ENCODE measurements at places on chromosomes 5 and 9.

DNA sequence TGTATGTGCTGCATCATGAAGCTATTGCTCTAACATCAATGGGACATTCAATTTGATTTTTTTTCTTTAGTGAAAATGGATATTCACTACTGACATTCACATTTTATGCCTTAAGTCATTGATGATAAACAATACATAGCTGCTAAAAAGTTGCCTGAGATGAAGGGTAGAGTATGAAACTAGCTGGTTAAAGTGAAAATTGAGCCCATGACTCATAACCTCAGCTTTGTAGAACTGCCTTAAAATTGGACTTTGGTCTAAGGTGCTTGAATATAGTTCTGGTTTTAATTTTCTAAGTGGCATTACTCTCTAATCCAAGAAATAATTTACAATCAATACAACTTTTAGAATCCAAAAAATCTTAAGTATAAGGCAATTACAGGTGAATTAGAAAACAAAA lies 740.4 kb upstream of the RIOK2 start:
- no peak overlapping the region for H3K27ac ChIP-seq
- no peaks in the 10 kb centered on the region for H3K27me3 ChIP-seq
- no peaks in the 10 kb centered on the region for H3K4me1 ChIP-seq
- no peaks in the 10 kb centered on the region for H3K36me3 ChIP-seq

GRCh38 chr5:157470631-157471030 lies 10.6 kb downstream of the NIPAL4 start:
- no peaks in the 10 kb centered on the region for H3K4me1 ChIP-seq
- no peaks in the 10 kb centered on the region for H3K27me3 ChIP-seq
- no peak overlapping the region for H3K4me3 ChIP-seq

- no peak for DNase-seq
- no peaks in the 10 kb centered on the region for H3K36me3 ChIP-seq
- H3K4me1 ChIP-seq = no peaks in the 10 kb centered on the region
Observed at GRCh38 chr5:81180780-81181460, 52.2 kb upstream of the CKMT2 start.

DNA sequence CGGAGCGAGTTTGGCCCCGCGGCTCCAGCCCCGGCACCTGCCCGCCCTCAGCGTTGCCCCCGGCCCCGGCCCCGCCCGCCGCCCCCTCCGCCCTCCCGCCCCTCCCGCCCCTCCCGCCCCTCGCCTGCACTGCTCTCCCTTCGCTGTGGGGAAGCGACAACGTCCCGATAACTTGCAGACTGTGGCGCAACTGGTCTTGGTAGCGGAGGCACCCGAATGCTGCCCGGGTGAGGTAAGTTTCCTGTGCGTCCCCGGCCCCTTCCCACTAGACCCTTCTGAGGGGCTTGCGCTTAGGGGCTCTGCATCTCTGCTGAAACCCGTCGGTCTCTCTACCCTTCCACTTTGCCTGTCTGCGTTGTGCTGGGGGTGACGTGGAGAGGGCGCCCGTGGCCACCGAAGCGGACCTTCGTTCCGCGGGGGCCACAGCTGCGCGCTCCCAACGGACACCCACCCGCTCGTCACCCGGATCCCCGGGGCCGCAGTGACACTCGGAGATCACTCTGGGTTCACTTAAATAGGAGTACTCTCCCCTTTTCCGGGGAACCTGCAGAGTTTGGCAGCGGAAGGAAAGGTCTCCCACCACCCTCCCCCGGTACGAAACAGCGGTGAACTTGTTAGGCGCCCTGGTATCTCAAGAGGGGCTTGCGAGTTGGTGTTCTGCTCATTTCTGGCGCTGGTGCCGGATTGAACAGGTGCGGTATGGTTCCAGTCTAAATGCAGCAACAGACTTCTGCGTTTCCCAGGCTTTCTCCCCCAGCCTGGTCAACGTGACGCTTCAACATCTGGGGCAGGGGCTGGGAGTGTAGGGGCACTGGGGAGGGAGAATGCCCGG lies 707 bp downstream of the PIP5K1B start:
- no peaks in the 10 kb centered on the region for H3K27me3 ChIP-seq
- no peak for DNase-seq
- peaks cover 34% of the 10 kb centered on the region for H3K4me1 ChIP-seq
- H3K36me3 ChIP-seq = no peaks in the 10 kb centered on the region
- H3K27ac ChIP-seq = peak overlapping the region; percentile 60

DNA sequence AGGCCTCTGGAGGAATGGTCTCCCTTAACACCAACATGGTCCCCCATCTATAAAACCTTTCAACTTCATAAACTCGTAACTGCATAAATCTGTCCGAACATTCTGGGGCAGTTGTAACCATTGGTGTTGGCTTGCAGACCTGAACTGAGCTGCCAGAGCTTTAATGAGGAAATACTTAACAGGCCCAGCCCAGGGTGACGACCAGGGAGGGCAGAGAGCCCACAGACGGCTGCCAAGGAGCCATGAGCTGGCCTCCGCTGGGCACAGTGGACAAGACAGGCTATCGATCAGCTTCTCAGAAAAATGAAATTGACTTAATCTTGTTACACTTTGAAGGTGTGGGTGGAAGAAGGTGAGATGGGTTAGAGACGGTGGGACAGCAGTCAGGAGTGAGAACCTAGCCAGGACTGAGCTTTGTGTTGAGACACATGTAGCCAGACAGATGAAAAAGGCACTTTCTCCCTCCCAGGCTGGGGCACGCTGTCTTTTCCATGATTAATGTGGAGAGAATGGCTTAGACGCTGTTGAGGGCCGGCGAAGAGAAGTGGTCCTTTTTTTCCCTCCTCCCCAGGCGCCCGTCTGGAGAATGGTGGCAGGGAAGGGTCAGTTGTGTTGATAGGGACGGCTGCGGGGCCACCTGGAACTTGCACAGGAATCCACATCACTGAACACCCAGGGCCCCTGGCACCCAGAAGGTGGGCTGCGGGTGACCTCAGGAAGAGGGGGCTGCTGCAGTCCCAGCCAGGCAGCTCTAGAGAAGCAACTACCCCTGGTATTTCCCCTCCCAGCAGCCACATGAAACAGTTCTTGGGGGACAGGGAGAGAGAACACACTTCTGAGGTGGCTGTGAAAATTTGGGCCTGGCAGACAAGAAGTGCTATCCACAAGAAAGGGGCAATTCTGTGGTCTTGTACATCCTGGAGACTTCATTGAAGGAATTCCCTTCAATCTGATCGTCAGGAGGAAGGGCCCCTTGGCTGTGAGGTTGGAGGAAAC lies 27.3 kb upstream of the TCOF1 start:
- DNase-seq = no peak
- no peak overlapping the region for H3K27ac ChIP-seq
- no peaks in the 10 kb centered on the region for H3K4me1 ChIP-seq
- no peaks in the 10 kb centered on the region for H3K27me3 ChIP-seq
- no peaks in the 10 kb centered on the region for H3K36me3 ChIP-seq
- H3K4me3 ChIP-seq = no peak overlapping the region

GRCh38 chr5:107542831-107543231 lies 127.9 kb downstream of the EFNA5 start:
- no peaks in the 10 kb centered on the region for H3K27me3 ChIP-seq
- no peaks in the 10 kb centered on the region for H3K36me3 ChIP-seq
- H3K4me1 ChIP-seq = no peaks in the 10 kb centered on the region
- no peak overlapping the region for H3K4me3 ChIP-seq
- DNase-seq = no peak

GRCh38 chr5:35484241-35484640 lies 133.4 kb upstream of the SPEF2 start:
- no peak overlapping the region for H3K27ac ChIP-seq
- H3K27me3 ChIP-seq = no peaks in the 10 kb centered on the region
- no peaks in the 10 kb centered on the region for H3K36me3 ChIP-seq

- no peak overlapping the region for H3K27ac ChIP-seq
- H3K4me1 ChIP-seq = peaks cover 28% of the 10 kb centered on the region
- H3K27me3 ChIP-seq = no peaks in the 10 kb centered on the region
- H3K4me3 ChIP-seq = no peak overlapping the region
Observed at GRCh38 chr9:35942286-35942685, 15.7 kb downstream of the OR2S2 start.

DNA sequence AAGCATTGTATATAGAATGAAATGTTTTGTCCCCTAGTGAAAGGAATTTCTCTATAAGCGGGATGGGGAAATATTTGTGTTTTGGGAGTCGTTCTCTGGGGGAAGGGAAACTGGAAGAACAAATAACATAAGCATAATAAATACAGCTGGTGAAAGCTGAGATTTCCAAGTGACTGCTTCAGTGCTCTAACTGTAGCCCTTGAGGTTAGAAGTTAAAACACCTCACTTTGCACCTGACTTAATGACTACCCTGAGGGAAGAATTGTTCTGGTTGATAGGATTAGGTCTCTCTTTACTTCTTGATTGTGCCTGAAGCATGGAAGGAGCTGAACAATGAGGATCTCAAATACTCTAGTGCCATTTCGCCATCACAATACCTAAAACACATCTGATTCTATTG lies 307.4 kb downstream of the MAN2A1 start:
- no peak for DNase-seq
- no peak overlapping the region for H3K27ac ChIP-seq
- no peaks in the 10 kb centered on the region for H3K27me3 ChIP-seq
- no peak overlapping the region for H3K4me3 ChIP-seq
- no peaks in the 10 kb centered on the region for H3K36me3 ChIP-seq
- peaks cover 13% of the 10 kb centered on the region for H3K4me1 ChIP-seq

- H3K27me3 ChIP-seq = no peaks in the 10 kb centered on the region
- H3K4me1 ChIP-seq = no peaks in the 10 kb centered on the region
- DNase-seq = no peak
- no peak overlapping the region for H3K4me3 ChIP-seq
- no peaks in the 10 kb centered on the region for H3K36me3 ChIP-seq
- no peak overlapping the region for H3K27ac ChIP-seq
Observed at GRCh38 chr5:133667217-133667616, 54.9 kb upstream of the FSTL4 start.

- no peaks in the 10 kb centered on the region for H3K36me3 ChIP-seq
- no peak overlapping the region for H3K4me3 ChIP-seq
- no peaks in the 10 kb centered on the region for H3K4me1 ChIP-seq
- no peak for DNase-seq
- no peaks in the 10 kb centered on the region for H3K27me3 ChIP-seq
Observed at GRCh38 chr5:85893996-85894395, 723.7 kb upstream of the COX7C start.

- H3K36me3 ChIP-seq = no peaks in the 10 kb centered on the region
- H3K4me3 ChIP-seq = no peak overlapping the region
- peaks cover 13% of the 10 kb centered on the region for H3K4me1 ChIP-seq
- H3K27me3 ChIP-seq = no peaks in the 10 kb centered on the region
- peak overlapping the region; percentile 2 for H3K27ac ChIP-seq
Observed at GRCh38 chr5:44997506-44997905, 188.8 kb downstream of the MRPS30 start.

GRCh38 chr9:84807431-84807830 lies 137.9 kb downstream of the NTRK2 start:
- no peak overlapping the region for H3K4me3 ChIP-seq
- peaks cover 10% of the 10 kb centered on the region for H3K4me1 ChIP-seq
- no peaks in the 10 kb centered on the region for H3K36me3 ChIP-seq
- H3K27me3 ChIP-seq = no peaks in the 10 kb centered on the region

DNA sequence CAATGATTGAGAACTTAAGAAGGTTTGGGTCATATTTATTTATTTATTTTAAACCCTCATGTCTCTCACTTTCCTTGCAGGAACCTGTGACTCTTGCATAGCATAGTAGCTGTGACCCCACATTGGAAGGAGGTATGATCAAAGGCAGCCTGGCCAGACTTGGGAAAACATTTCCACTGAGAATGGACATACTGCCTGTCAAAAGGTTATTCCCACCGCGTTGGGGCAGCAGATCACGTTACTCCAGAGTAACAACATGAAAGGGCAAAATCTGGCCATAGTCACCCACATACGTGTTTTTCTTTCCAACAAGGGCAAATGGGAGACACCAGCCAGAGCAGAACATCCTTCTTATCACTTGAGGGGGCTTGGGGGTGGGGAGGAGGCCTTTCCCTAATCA lies 95.7 kb downstream of the ARL15 start:
- no peaks in the 10 kb centered on the region for H3K36me3 ChIP-seq
- no peaks in the 10 kb centered on the region for H3K27me3 ChIP-seq
- H3K27ac ChIP-seq = no peak overlapping the region
- H3K4me3 ChIP-seq = no peak overlapping the region

DNA sequence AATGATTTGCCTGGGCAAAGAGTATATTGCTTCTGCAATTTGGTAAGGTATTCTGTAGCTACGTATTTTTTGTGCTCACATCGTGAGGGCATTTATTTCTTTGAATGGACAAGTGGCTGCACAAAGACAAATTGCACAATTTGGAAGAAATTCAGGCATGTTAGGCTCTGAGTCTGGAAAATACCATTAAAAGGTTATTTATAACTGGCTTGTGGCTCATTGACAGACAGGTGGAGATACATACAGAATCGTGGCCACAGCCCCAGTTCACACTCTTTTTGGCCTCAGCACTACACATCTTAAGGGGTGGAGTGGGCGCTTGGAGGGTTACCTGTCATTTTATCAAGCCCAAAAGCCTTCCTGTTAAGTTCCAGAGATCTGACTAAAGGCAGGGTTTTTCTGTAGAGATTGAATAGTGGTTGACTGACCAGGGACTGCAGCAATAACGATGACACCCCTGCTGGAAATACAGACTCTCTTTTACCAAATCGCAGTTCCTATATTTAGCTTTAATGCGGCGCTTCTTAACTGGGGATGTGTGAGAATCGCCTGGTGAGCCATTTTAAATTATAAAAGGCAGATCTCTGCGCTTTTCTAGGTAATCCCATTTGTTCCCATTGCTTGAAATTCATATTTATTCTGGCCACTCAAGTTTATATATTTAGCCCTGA lies 14.7 kb downstream of the MAN2A1 start:
- H3K4me3 ChIP-seq = no peak overlapping the region
- no peaks in the 10 kb centered on the region for H3K27me3 ChIP-seq
- H3K36me3 ChIP-seq = peaks cover 8% of the 10 kb centered on the region
- DNase-seq = no peak
- peaks cover 55% of the 10 kb centered on the region for H3K4me1 ChIP-seq

- no peak overlapping the region for H3K27ac ChIP-seq
- no peaks in the 10 kb centered on the region for H3K27me3 ChIP-seq
- DNase-seq = no peak
- no peaks in the 10 kb centered on the region for H3K4me1 ChIP-seq
Observed at GRCh38 chr5:35488791-35489190, 128.9 kb upstream of the SPEF2 start.

Data from MM.1S (cell line).